Stimulated activated CD4-positive, alpha-beta T cell treated with anti-CD3 and anti-CD28 coated beads, Interleukin-12 subunit alpha, Interleukin-12 subunit beta, amount 100 ng/mL, for 48 hours (primary cell): ENCODE measurements at places on chromosomes 16 and 17.

DNA sequence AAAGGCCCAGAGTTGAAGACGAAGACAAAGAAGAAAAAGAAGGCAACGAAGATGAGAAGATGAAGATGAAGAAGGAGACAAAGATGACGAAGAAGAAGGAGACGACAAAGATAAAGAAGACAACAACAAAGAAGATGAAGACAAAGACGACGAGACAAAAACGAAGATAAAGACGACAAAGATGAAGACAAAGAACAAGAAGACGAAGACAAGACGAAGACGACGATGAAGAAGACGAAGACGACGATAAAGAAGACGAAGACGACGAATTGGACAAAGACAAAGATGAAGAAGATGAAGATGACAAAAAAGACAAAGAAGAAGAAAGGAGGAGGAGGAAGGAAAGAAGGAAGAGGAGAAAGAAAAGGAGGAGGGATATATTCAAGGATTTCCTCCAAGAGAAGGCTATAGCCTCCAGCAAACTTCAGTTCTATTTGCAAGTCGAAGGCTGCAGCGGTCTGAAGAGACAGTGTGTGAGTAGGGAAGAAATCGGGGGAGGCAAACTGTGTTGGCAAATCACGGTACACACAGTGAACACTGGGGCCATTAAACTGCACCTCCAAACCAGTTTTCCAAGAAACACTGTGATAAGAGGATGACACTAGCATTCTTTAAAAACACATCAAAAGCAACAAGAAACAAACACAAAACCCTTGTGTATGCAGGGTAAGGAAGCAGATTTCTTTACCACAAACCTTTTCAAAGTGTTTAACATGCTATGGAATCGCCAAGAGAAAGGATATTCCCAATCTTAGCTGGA, 40.5 kb downstream of the MARF1 start:
- no peak for DNase-seq

DNA sequence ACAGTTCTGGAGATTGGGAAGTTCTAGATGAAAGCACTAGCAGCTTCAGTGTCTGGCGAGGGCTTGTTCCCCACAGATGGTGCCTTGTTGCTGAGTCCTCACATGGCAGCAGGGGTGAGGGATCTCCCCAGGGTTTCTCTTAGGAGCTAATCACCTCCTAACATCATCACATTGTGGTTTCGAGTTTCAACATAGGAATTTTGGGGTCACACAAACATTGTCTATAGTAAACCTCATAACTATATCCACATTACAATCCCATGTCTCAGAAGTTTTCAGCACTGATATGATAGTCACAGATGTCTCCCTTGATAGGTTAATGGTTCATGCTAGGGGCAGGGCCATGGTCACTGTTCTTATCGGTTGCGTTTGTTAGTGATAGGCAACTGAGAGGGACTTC, 13.8 kb downstream of the CLUAP1 start:
- DNase-seq, result no peak

DNA sequence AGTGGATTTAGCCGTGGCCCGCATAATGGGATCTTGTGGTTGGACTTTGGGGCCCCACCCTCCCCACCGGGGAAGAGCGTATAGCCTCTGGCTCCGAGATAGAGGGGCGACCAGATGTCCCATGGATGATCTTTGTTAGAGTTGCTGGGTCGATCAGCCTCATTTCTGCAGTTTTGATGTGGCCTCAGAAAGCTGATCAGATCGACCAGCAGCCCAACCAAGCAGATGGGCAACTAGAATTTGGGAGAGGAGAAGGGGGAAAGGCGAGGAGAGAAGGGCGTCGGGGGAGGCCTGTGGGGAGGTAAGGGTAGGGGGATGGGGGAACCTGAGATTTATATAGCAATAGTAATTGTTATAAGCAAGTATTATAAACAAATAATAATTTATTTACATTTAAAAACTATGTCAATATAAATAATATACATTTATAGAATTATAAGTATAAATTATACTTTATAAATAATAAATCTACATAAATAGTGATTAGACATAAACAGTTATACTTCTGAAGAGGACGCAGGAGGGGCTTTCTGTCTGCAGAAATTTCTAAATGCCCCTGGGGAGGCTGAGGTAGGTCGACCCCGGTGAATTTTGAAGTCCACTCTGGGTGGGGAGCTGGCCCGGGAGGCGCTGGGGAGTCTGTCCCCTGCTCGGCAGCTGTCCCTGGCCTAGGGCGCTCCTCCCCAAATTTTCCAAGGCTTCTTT, 136.3 kb downstream of the KCNJ12 start:
- no peak for DNase-seq

- DNase-seq, result no peak
Measured at GRCh38 chr17:50375858-50376538, 3.0 kb downstream of the EME1 start.

DNA sequence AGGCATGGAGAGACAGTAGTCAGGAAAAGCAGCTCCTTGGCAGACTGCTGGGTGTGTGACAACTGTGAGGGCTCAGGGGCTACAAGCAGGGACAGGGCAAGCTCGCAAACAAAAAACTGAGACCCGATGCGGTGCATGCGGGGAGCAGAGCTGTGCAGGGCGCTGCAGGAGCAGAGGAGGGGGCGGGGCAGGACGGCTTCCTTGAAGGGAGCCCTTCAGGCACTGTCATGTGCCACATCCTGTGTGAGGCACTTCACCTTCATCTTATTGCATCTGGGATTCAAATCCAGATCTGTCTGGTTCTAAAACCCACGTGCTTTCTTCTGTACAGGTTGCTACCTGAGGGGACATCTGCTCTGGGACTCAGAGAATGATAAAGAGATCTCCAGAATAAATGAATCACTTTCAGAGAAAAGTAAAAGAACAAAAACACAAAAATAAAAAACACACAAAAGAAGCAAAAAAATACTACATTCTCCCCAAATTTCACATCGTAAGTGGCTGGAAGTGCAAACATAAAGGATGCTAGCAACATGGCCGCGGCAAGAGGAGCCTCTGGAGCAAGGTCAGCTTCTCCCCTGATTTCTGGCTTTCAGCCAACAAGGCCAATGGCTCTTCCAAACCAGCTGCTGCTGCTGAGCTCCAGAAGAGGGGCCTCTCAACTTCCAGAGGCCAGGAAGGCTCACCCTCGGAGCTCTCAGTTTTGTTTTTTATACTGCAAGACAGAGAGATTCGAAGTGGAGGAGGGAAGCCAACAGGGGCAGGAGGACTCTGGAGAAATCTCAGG, 14.2 kb downstream of the LYRM9 start:
- DNase-seq, result peak; percentile 12

- DNase-seq, result no peak
Measured at GRCh38 chr17:29158096-29158487, 22.1 kb downstream of the MYO18A start.

- no peak for DNase-seq
Measured at GRCh38 chr17:29451121-29451742, 61.1 kb downstream of the TAOK1 start.

DNA sequence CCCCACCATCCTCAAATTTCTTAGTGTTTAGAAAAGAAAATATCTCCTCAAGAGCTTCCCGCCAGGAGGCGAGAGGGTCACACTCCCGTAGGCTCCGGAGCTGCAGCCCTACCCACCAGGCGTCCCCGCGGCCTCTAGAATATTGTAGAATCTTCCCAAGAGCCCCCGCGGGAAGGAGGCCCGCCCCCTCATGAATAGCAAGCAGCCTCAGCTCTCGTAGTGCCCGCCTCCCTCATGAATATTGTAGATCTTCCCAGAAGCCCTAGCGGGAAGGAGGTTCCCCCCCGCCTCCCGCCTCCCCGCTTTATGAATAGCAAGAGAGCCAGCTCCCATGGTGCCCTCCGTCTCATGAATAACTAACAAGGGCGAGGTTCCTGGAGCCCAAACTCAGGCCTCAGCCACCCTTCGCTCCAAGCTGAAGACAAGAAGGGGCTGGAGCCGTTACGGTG, at the start of gene FBXO47:
Gene FBXO47 (minus strand): TSS at position 114 of the 449 bp plus-strand sequence. CDS start 4,378 bp downstream, outside the sequence.
- peak; percentile 75 for DNase-seq

DNA sequence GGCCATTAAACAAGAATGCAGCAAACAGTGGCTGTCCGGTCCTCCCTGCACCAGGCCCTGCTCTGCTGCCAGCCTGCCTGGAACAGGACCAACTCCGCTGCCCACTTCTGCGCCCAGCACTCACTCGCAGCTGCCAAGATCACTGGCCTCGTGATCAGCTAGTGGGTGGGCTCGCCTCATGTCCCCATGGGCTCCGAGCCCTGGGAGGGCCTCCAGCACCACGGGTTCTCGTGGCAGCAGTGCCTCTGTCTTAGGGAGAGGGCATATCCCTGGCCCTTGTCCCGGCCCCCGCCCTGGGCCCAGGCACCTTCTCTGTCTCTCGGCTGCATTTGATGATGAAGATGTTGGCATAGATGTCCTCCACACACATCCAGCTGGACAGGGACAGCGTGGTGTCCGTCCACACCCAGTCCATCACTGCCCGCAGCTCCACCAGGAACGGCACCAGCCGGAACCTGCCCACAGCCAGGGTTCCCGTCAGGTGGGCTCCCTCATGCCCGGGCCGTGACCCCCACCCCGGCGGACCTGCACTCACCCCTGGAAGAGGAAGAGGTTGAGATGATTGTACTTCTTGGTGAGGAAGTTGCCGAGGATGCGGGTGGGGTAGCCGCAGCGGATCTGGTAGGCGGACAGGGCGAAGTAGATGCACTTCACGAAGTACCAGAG, 13.1 kb downstream of the CTU2 start:
- no peak for DNase-seq

- peak; percentile 15 for DNase-seq
Measured at GRCh38 chr16:70738083-70738977, 52.5 kb upstream of the MTSS2 start.

- no peak for DNase-seq
Measured at GRCh38 chr16:10040136-10041080, 141.8 kb downstream of the GRIN2A start.

GRCh38 chr16:70793851-70794502, 7.0 kb downstream of the VAC14 start:
- no peak for DNase-seq

- no peak for DNase-seq
Measured at GRCh38 chr16:65621640-65622039, 499.8 kb upstream of the CDH11 start.

- no peak for DNase-seq
Measured at GRCh38 chr17:14334919-14335318, 34.0 kb downstream of the HS3ST3B1 start.

DNA sequence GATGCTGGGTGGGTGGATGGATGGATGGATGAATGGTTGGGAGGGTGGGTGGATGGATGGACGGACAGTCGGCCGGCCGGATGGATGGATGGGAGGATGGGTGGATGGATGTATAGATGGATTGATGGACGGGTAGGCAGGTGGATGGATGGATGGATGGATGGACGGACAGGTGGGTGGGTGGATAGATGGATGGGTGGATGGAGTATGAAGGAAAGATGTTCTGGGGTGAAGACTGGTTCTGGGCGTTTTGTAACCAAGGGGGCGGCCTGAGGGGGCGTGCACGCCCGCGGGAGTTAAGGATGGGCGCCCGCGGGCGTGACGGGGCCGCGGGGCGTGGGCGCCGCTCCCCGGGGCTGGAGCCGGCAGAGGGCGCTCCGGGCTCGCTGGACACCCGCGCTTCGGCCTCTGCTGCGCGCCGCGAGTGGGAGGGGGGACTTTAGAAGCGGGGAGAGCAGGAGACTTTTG, at the start of gene NECAB2:
Gene NECAB2 (plus strand): TSS at position 407 of the 468 bp plus-strand sequence. CDS start 405 bp downstream, outside the sequence.
- no peak for DNase-seq

DNA sequence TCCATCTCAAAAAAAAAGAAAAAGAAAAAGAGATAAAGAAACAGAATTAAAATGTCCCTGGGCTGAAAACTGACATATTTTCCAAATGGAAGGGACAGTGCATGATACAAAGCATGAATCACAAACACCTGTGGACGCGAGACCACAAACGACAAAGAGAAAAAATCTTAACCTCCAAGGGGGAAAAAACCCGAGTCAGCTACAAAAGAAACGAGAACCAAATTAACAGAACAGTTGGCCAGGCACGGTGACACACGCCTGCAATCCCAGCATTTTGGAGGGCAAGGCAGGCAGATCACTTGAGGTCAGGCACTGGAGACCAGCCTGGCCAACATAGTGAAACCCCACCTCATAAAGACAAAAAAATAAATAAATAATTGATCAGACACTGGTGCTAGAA, 1.9 kb downstream of the TRAP1 start:
- DNase-seq, result no peak

DNA sequence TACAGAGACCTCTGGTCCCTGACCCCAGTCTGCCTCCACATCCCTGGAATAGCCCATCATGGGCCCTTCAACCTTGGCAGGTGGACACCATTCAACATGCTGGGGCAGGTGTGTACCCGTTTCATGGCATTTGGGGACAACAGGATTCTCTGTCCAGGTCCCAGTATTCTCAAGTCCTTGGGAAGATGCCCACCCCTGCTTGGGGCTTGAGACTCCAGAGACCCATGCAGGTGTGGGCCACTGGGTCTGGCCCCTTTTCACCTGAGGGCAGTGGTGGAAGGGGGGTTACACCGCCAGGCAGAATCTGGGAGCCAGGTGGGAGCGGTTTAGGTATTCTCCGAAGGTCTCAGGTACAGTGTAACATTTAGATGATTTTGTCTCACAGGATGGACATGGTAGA, 37.1 kb upstream of the KSR1 start:
- DNase-seq, result no peak

DNA sequence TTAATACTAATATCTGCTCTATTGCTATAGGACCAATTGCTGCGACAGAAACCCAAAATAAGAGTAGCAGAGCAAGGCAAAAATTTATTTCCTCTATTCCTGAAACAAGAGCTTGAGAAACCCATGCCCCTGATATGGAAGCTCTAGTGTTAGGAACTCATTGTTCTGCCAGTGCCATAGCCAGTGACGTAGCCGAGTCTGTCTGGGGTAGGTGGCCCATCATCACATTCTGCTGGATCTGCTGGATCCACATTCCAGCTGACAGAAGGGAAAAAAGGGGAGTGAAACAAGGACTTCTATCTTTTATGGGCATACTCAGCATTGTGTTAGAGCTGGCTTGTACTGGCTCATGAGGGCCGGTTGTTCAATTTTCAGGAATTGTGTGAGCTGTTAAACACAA, 248.9 kb upstream of the MON1B start:
- DNase-seq, result no peak

DNA sequence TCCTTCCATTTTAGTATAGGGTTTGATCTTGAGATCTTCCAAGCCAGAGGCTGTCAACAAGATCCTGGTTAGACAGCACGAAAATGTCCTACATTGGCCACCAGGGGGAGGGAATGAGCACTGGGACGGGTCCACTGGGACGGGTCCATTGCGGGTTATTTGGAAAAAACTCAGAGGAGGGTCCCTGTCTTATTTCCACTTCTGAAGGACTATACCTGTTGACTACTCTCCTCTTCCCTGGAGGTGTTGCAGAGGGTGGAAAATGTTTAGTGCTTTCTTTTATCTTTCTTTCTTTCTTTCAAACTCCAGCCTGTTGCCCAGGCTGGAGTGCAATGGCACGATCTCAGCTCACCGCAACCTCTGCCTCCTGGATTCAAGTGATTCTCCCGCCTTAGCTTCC, 2.5 kb downstream of the TTLL6 start:
- DNase-seq, result no peak

GRCh38 chr16:86772671-86773353, 194.5 kb downstream of the FOXL1 start:
- no peak for DNase-seq

DNA sequence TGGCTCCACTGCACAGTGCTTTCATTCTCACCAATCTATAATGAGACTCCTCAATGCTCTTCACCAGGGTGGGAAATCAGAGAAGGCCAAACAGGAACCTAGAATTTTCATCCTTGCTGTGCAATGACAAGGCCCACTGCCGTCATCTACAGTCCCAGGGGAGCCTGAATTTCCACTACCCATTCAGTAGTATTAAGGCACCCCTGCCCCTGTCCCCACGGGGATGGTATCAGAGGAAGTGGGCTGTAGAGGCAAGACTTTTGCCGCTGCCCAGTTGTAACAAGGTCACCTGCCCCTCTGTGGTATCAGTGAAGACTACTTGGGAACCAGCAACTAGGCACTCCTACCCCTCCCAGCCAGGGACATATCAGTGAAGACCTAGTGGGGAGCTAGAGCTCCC, 104.5 kb downstream of the C16orf78 start:
- no peak for DNase-seq
